Neuronal stem cell (in vitro differentiated cells): ENCODE measurements at places on chromosomes 6 and 20.
A peak's percentile ranks its signal among the peaks of the same experiment; 100 is the strongest.

GRCh38 chr6:133553652-133554051, 312.5 kb downstream of the EYA4 start:
- DNase-seq: peak; percentile 58

- DNase-seq: no peak
These were observed 46.1 kb upstream of the PSMF1 start for GRCh38 chr20:1072258-1072657.

DNA sequence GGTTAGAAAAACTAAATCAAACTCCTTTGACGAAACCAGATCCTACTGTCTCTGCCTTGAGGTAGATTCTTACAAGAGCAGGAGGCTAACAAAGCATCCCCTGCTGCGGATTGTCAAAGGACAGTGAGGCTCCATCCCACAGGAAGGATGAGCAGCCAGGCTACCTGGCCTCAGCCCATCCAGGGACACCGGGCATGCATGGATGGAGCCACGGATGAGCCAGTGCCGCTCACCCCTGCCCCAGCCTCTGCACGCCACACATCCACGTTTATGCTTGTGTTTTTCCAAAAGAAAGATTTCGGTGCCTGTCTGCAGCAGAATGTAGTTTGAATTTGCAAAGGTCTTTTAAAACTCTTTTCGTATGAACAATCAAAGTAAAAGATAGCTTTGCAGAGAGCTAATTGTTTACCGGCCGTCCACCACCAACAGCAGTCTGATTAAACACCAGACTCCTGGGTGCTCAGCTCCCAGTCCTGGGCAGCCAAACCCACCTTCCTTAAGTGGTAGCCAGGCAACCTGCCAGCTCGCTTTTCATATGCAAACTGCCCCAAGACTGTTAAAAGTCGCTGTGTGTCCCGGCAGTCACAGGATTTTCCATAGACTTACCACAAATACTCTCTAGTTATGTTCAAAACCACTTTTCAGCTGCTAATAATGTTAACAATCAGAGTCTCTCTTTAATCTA, 999 bp downstream of the THBS2 start:
- DNase-seq: peak; percentile 17

DNA sequence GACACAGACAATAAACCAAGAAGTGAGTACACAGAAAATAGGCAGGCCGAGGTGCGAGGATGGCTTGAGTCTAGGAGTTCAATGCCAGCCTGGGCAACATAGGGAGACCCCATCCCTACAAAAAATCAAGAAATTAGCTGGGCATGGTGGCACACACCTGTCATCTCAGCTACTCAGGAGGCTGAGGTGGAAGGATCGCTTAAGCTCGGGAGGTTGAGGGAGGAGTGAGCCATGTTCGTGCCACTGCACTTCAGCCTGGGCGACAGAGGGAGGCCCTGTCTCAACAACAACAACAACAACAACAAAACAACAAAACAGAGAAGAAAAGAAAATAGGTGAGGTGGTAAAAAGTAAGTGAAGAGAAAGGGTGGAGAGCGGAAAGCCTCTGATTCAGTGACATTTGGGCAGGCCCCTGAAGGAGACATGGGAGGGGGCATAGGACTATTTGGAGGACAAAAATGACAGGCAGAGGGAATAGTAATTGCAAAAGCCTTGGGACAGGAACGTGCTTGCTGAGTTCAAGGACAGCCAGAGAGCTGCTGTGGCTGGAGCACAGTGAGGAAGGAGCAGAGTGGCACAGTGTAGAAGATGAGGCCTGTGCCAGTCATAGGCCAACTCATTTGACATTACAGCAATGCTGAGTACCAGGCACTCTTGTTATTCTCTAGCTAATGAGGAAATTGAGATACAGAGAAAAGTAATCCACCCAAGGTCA, 160.6 kb downstream of the VEGFA start:
- no peak for DNase-seq

GRCh38 chr6:130935978-130936377, 108.8 kb downstream of the SMLR1 start:
- DNase-seq: no peak

DNA sequence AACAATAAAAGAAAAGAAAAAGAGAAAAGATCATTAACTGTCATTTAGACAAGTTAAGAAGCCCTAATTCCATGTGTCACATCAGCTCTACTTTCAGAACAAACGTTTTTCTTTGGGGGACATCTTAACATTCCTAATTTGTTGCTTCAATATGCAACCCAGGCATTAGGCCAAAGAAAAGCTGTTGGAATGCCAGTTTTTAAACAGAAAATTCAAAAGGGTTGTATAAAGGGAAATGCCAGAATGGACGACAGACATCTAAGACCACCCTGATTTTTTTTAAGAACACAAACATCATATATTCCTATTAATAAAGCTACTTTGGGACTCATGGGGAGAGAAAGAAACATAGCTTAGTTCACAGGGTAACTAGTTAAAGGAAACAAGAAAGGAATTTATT, 315.0 kb downstream of the GMDS start:
- no peak for DNase-seq

DNA sequence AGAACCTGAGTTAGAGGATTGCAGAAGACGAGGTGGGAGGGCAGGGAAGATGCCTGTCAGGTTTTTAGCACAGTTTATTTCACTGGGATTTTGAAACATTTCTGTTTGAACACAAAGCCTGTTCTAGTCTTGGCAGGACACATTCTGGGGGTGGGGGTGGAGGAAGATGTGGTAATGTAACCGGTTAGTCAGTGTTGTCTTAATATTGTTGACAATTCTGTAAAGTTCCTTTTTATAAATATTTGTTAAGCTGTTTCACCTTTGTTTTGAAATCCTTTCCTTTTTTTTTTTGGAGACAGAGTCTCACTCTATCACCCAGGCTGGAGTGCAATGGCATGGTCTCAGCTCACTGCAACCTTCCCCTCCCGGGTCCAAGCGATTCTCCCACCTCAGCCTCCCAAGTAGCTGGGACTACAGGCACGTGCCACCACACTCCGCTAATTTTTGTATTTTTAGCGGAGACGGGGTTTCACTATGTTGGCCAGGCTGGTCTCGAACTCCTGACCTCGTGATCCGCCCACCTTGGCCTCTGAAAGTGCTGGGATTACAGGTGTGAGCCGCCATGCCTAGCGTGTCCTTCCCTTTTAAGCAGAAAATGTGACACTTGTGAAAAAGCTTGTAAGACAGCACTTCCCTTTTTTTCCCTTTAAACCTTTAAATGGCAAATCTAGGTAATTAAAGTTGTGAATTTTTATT, 20.2 kb downstream of the SLC9A8 start:
- DNase-seq: no peak

- no peak for DNase-seq
These were observed 530 bp downstream of the GOPC start for GRCh38 chr6:117601811-117602150.

GRCh38 chr6:56263596-56264315, 16.4 kb upstream of the COL21A1 start:
- no peak for DNase-seq

- no peak for DNase-seq
These were observed 106.8 kb upstream of the EXOC2 start for GRCh38 chr6:799769-800168.

DNA sequence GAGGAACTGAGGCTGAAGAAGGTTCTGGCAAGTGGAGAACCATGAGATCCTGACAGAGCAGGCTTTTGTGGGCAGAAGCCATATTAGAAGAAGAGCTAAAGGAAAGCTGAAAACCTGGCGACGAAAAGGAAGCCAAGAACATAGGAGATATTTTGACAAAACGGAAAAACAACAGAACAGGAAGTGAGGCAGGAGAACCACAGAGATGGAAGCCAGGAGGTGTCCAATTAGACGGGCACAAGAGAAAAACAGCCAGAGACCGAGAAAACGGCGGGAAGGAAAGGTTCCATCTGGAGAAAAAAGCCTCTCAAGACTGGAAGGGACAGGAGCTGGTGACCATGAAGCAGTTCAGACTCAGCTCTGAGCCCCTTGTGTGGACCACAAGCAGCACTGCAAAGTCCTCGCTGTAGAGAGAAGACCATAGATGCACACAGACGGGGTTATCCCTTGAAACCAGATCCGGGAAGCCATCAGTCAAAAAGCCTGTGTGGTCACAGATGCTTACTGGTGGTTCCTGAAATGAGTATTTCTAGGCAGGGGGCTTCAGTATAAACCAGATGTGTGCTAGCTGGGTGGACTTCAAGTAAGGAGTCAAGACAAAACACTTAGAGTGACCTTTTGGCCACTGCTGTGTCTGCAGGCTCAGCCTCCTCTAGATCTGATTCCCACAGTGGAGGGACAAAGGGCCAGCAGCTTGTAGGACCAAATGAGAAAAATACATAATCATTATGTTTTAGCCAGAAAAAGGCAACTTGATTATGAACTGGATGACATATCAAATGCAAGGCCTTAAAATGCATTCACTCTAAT, 30.7 kb downstream of the SSR1 start:
- no peak for DNase-seq

GRCh38 chr6:1039191-1039590, 272.7 kb upstream of the FOXQ1 start:
- no peak for DNase-seq

DNA sequence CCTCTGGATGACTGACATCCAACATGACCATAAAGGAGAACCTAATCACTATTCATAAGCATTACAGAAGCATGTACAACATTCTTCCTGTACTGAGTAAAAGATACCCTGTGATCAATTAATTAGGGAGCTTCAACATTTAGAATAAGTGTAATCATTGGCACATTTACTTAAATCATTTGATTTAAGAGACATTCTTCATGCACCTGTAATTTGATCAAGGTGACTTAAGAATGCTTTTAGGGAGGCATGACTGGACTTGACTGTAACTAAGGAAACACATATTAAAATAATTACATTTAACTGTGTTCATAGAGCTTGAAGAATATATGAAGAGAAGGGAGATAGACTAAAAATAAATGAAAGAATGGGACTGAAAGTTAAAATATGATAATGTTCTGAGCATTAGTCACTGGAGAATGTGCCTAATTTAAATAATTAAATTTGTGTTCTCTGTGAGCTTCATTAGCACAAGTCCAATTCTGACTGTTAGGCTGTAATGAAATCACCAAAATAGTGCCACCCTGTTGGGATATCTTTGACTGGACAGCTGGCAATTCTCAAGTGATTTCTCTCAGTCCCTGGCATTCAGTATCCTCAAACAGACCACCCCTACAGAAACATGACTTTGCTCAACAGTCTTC, 295.5 kb upstream of the ADGRB3 start:
- no peak for DNase-seq

DNA sequence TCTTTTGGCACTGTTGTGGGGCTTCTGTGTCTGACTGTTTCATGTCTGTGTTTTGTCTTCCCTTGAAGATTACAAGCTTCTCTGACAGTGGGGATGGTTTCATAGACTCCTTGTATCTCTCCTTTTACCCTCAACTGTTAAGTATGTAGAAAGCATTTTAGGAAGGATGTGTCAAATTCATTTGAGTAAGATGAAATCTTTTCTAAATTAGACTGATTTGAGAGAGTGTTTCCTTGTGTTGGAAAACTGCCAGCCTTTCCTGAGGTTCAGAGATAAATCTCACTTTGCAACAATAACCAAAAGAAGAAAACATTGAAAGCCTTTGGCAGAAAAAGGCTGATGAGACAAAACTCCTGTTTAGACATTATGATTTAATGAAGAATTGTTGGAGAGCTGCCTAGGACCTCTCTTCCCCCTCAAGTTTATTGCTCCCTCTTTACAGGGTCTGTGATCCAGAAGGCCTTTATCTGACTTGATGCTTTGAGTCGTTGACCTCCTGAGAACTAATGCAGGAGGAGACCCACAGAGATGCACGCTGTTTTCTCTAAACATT, 68.3 kb downstream of the ANKS1A start:
- no peak for DNase-seq

DNA sequence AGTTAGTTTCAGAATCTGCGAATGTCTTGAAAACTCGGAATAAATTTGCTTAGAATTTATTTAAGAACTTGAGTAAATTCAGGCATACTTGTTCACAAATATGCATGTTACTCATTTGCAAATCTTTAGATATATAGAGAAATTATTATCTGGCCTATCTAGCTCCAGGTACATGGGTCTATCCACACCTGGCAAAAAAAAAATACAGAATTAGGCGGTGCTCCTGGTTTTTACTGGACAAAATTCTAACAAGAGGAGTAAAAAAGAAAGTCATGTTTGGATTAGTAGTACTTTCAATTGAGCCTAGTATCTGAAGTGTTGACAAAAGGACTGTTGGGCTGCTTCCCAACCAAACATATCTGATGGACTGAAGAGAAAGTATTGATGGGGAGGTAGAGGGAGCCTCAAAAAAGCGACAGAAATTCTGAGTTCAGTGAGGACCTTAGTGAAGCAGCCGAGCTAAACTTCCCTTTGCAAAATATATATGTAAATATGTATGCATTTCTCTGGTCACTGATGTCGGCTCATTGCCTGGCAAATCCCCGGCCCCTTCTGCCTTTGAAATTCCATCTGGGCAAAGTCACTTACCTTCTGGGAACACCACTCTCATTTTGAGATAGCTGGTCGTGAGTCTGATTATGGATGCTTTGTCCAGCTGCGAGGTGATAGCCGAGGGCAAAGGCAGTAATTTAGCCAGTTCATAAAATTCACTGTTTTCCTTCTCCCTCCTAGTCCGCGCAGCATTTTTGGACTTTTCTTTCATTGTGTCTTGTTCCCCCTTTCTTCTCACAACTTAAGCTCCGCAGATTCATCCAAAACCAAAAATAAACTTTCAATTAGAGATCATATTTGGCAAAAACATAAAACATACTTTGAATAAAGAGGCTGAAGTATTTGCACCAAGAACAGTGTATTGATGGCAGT, 1.8 kb downstream of the SIM1 start:
- no peak for DNase-seq

GRCh38 chr6:33169291-33170175, 22.7 kb downstream of the COL11A2 start:
- DNase-seq: no peak

DNA sequence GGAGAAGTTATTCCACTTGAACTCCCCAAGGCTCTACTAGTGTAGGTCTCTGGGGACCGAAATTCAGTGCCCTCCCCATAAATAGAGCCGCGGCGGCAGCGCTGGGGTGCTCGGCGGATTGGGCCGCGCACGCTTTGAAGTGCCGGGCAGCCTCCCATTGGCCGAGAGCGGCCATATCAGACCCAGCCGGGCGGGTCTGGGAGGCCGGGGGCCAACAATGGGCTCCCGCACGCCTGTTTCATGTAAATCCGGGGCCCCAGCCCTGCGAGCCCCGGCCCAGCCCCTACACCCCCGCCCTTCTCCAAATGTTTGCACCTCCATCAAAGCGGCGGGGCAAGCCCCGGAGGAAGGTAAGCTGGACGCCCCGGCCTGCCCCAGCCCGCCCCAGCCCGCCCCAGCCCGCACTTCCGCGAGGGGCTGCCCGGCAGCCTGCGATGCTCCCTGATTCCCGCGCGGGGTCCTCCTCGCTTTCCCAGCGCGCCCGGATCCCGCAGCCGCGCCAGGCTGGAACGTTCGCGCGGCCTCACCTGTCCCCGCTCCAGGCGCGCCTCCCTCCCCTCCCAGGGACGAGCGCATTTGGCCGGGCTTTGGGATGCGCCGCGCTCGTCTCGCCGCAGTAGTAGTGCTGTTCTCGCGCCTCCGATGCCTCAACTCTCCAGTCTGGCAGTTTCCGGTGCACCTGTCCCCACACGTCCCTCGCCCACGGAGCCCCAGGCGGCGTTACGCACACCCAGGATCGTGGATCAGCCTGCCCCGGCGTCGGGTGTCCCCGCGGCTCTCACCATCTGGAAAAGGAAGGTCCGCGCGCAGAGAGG, at the start of gene TBXT:
TSS of gene TBXT (minus strand) at position 51 of the 815 bp plus-strand sequence. CDS start 260 bp downstream, outside the sequence.
- no peak for DNase-seq

GRCh38 chr6:99467509-99468106, 42.5 kb upstream of the PNISR start:
- DNase-seq: peak; percentile 8
